Stimulated activated CD4-positive, alpha-beta T cell treated with anti-CD3 and anti-CD28 coated beads, Interleukin-4, amount 100 ng/mL, for 4 hours (primary cell): ENCODE measurements at places on chromosomes 4 and X.
A peak's percentile ranks its signal among the peaks of the same experiment; 100 is the strongest.

DNA sequence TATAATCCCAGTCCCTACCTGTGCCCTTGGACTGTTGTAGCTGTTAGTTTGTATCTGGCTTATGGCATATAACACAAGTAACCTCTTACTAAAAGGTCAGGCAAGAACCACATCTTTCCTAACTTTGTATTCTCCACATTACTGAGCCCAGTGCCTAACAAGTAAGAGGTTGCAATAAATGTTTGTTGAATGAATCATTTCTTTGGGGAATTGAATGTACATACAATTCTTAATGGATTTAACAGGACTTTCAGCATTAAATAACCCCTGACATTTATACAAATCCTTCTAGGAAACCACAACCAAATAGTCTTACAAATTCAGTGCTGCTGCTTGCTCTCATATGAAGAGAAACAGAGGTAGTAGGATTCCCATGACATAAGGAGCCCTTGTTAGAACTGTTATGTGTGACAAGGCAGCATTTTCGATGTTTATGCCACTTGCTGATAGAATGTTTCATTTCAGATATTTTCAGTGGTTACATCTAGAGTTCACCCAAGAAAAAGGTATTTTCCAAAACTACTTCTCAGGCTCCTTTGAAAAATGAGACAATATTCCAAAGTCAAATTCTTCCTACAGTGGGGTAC is 62.0 kb downstream of the MBNL3 start:
- no peak for DNase-seq

- no peak for DNase-seq
Measured at GRCh38 chr4:186249785-186250754, 15.9 kb upstream of the F11 start.

GRCh38 chrX:134161162-134161561 is 75.8 kb upstream of the CCDC160 start:
- DNase-seq: no peak

- no peak for DNase-seq
Measured at GRCh38 chr4:52234561-52235440, 183.7 kb downstream of the SPATA18 start.

GRCh38 chr4:178316211-178316610 is 874.0 kb upstream of the AGA start:
- DNase-seq: no peak

GRCh38 chr4:26218677-26219605 is 101.9 kb upstream of the RBPJ start:
- DNase-seq: no peak

GRCh38 chr4:134999169-134999568 is 797.6 kb upstream of the PABPC4L start:
- no peak for DNase-seq

DNA sequence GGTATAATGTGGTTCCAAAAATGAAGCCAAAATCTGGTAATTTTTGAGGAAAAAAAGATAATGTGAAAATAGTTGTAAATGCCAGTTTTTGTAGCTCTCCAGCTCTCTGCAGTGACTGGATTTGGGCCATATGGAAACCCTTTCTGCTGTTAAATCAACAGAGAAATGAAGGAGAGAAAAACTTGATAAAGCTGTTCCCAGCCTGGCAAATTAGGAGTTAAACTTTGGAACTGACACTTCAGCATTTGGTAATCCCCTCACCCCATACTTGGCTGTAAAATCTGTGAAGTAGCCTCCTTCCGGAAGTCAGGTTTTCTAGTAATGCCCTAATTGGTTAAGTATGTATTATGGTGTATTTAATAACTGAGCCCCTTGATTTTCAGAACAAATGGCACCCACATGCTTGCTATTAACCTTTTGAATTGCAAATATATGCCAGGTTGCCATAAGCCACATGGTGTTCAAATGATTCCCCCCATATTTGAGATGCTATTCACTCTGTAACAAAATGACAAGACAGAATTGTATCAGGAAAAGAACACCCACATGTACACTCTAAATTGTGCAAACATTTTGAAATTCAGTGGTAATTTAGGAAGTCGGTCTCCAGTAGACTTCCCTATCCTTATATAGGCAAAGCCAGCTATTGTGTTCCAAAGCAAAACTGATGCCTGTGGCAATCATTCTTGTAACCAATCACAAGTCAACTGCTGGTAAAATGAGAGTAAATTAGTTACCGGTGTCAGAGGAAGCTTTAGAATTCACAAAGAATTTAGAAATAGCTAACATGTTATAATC is 96.3 kb upstream of the ADAMTS3 start:
- no peak for DNase-seq

GRCh38 chr4:181646864-181647263 is 596.3 kb upstream of the TENM3 start:
- no peak for DNase-seq

DNA sequence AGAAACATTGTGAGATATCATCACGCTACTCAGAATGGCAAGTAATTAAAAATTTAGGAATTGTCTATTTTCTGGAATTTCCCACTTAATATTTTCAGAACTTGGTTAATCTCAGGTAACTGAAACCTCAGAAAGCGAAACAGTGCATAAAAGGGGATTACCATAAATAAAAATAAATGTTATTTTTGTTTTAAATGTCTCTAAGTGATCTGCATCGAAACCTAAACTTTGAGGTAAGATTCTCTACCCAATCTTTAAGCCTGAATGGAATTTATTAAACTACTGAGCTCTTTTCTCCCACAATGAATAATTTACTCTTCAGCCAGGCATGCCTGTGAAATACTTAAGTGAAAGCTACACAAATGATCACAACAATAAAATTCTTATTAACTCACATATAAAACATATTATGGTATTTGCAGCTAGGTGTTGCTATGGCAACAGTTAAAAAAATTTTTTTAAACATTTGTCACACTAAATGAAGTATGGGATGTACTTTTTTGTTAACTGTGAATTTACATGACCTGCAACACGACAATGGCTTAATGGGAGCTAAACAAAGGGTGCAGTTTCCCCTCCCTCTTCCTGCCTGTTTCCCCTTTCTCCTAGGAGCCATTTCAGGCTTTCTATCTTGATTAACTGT is 220.2 kb upstream of the PRPS2 start:
- DNase-seq: no peak

- no peak for DNase-seq
Measured at GRCh38 chr4:26987191-26987590, 126.5 kb downstream of the STIM2 start.

- DNase-seq: no peak
Measured at GRCh38 chrX:132833373-132833772, 125.1 kb downstream of the HS6ST2 start.

- DNase-seq: no peak
Measured at GRCh38 chr4:142316025-142316424, 530.1 kb downstream of the INPP4B start.

DNA sequence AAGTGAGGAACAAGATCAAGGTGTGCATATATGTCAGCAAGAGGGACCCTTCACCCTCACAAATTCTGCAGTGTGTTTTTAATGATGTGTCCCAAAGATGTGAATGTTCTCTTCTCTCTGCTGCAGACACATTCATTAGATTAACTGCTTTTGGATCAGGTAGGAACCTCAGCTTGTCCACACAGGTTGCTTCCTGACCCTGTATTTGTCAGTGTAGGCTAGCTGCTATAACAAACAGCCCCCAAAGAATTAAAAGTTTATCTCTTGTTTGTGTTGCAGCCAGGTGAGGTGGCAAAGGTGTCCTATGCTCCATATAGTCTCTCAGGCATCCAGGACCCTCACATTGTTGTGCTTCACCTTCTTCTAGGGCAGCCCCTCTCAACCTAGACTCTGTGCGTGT is 17.8 kb downstream of the XG start:
- DNase-seq: no peak

- no peak for DNase-seq
Measured at GRCh38 chr4:14028862-14029261, 401.3 kb upstream of the BOD1L1 start.

GRCh38 chr4:1856071-1856942 is at the start of gene LETM1:
Gene LETM1, minus strand, starts transcription at chr4:1856156. Its CDS starts 206 bp downstream, at chr4:1855950.
- DNase-seq: peak; percentile 93

GRCh38 chrX:39331082-39331704 is 529.9 kb downstream of the MID1IP1 start:
- no peak for DNase-seq

- no peak for DNase-seq
Measured at GRCh38 chr4:187071946-187072600, 348.4 kb upstream of the FAT1 start.

GRCh38 chr4:4521136-4521535 is 20.7 kb downstream of the STX18 start:
- no peak for DNase-seq

DNA sequence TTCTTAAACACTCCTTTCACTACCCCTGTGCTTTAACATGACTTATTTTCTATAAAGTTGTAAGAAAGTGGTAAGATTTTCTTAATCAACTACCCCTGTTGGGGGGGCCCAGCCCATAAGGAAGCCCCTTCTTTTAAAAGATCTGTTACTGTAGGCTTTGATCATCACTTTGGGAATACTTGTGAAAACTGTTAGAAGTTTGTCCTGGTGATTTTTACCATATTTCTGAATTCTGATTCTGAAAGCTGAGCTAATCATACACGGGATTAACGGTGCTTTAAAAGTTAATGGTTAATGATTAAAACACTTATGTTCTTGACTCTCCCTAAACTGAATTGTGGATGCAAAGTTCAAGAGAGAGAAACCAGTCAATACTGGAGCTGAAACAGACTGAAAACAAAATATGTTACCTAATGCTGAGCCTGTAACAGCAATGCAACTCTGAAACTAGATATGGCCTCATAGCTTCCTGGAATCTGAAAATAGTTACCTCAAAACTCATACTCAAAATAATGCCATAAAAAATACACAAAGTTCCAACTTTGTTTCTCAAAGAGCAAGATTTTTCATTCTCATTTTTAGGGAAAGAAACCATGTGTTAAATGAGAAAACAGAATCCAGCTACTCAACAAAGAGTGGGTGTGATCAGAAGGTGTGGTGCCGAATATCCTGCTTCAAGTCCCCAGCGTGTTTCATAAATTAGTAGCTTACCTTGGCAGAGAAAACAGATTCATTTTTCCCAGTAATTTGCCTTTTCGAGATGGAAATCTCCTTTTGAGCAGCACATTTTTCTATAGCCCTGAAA is 31.6 kb downstream of the ADH7 start:
- no peak for DNase-seq

- DNase-seq: no peak
Measured at GRCh38 chr4:68256284-68256683, 10.8 kb upstream of the TMPRSS11B start.

DNA sequence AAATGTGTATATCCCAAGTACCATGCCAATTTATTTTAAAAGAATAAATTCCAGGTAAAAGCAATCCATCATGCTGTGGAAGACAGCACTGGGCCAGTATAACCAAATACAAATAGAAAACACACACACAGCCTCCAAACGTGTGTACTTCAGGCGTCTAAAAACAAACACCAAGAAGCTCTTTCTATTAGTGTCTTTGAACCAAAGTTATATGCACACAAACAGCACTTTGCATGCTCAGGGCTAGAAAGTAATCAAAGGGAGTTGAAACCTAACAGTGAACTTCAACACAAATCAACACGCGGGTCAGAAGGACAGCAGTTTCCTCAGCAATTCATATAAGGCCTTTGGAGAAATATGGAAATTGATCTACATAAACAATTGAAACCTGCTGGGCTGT is 15.4 kb downstream of the GASK1B start:
- no peak for DNase-seq

GRCh38 chr4:148962539-148963290 is 520.5 kb upstream of the NR3C2 start:
- no peak for DNase-seq

- no peak for DNase-seq
Measured at GRCh38 chr4:80006935-80007744, 65.9 kb downstream of the ANTXR2 start.

DNA sequence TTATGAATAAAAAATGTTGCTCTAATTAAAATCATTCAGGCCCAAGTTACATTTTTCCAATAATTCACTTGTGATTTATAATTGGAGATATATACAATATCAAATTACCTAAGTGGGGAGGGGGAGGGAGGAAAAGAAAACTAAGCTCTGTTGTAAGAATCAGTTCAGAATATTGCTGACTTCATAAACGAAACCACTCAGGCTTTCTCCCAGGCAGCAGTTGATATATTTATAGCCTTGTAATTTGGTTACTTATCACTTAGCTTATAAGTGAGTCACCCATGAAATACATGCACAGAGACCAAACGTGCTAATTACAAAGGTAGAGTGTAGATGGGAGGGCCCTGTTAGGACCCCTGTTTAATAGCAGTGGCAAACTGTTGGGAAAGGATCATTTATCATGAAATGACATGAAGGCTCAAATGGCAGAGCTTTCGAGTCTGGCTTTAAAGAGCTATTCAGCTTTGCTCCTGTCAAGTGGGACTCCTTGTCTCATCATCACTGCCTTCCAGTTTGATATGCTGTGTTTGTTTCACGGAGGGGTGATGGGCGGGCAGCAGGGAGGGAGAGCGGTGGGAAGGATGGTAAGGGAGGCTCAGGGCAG is 105.6 kb upstream of the PGRMC2 start:
- DNase-seq: no peak

GRCh38 chrX:37783305-37783704 is 3.4 kb downstream of the CYBB start:
- DNase-seq: no peak

DNA sequence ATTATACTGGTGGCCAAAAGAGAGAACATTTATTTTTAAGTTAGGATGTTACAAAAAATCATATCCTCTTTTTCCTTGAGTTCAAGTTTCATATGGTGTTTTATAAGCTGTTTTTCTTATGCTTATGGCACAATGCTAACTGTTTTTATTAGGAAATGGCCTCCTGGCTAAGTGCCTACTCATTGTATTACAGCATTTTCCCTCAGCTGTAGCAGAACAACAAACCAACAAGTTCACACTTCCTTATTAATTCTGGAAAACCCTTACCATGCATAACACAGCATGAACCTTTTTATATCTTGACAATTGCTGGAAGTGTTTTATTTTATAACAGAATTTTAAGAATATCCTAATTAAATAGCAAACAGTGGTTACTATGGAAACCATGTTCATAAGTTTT is 165.8 kb downstream of the GASK1B start:
- DNase-seq: no peak

GRCh38 chr4:95050980-95051701 is 293.4 kb downstream of the BMPR1B start:
- no peak for DNase-seq

GRCh38 chrX:63922221-63922620 is 137.2 kb upstream of the ARHGEF9 start:
- DNase-seq: no peak
